Nephron progenitor cell (in vitro differentiated cells): ENCODE measurements at places on chromosomes 13 and 19.

DNA sequence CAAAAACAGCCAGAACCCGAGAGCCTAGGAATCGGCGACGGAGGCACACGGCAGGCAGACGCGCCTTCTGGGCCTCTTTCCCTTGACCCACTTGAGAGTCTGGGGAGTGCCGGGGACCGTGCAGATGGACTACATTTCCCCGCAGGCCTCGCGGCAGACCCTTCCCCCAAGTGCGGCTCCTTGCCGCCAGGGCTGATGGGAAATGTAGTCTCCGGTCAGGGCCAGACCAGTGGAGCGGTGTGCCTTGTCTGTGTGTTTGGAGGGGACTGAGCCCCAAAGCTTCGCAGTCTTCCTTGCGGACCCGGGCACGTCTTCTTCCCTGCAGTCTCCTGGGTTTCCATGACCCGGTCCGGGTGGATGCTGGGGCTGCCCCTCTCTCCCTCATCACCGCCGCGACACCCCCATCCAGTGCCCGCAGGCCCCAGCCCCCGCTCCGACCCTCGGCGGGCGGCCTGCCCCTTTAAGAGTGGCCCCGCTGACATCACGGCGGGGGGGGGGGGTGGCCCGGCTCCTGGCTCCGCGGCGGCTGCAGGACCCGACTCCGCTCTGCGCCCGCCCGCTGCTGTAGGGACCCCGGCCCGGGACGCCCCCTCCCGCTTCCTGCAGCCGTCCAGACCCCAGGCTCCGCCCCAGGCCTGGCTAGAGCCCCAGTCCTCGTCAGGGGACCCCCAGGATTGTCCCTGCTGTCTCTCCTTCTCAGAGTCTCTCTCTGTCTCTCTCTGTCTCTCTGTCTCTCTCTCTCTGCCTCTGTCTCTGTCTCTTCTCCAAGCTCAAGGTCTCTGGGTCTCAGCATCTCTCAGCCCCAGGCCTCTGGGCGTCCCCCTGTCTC, 758 bp upstream of the CACNG7 start:
- DNase-seq, result peak; percentile 70

GRCh38 chr13:108855737-108856387, 226.5 kb downstream of the MYO16 start:
- no peak for DNase-seq

- DNase-seq, result no peak
These were observed 10.9 kb downstream of the APOC1 start for GRCh38 chr19:44925114-44925891.

DNA sequence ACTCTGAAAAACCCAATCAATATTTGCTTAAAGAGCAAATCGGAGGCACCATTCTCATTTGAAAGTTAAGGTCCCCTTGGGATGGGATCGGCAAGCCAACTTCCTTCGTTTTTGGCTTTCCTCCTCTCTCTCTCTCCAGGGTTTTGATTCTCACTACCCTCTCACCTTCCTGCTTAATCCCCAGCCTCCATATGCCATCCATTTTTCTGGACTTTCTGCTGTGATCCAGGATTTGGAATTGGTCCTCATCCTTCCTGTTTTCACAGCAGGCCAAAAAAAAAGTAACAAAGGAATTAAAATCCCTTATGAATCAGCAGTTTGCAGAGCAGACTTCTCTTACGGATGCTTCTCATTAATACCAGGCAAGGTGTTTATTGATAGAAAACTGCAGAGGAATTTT, 283.1 kb upstream of the TMTC4 start:
- no peak for DNase-seq

- peak; percentile 17 for DNase-seq
These were observed 7.6 kb downstream of the EPS8L1 start for GRCh38 chr19:55083004-55083850.

DNA sequence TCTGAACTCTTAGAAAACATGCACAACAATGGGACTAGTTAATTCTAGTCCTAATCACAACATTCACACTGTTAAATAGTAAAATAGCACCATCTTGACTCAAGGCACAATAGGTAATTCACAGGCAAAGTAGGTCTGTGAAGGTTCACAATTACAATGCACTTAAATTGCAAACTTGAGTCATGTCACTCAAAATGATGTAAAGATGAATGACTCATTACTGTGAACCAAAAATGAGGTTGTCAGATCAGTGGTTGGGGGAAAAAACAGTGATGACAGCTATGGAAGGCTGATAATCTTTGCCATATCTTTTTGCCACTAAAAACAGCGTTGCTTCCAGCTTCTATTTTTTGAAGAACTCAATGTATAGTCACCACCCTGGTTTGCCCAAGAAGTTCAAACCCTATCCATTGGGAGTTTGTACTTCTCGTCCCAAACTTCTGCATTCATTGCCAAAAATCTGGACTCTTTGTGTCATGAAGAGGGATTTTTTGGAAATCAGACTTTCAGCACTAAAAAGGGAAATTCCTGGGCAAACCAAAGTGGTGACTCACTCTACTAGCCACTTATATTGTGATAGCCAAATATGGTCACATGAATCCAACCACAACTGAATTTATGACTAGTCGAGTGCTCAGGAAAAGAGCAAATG, 200.9 kb upstream of the TMTC4 start:
- no peak for DNase-seq

DNA sequence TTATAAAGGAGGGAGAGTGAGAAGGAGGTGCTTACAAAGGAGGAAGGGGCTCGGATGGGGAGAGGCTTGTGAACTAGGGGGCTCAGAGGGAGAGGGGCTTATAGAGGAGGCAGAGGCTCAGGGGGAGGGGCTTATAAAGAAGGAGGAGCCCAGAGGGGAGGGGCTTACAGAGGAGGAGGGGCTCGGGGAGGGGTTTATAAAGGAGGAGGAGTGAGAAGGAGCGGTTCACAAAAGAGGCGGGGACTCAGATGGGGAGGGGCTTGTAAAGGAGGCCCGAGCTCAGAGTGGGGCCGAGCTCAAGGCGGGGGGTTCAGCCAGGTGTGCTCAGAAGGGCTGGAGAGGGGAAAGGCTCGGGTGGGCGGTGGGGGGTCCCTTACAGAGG, 500 bp downstream of the SMIM24 start:
- peak; percentile 39 for DNase-seq

GRCh38 chr19:18227781-18228271, 1.6 kb upstream of the PDE4C start:
- no peak for DNase-seq

GRCh38 chr13:80473695-80474094, 132.8 kb upstream of the SPRY2 start:
- DNase-seq, result no peak

DNA sequence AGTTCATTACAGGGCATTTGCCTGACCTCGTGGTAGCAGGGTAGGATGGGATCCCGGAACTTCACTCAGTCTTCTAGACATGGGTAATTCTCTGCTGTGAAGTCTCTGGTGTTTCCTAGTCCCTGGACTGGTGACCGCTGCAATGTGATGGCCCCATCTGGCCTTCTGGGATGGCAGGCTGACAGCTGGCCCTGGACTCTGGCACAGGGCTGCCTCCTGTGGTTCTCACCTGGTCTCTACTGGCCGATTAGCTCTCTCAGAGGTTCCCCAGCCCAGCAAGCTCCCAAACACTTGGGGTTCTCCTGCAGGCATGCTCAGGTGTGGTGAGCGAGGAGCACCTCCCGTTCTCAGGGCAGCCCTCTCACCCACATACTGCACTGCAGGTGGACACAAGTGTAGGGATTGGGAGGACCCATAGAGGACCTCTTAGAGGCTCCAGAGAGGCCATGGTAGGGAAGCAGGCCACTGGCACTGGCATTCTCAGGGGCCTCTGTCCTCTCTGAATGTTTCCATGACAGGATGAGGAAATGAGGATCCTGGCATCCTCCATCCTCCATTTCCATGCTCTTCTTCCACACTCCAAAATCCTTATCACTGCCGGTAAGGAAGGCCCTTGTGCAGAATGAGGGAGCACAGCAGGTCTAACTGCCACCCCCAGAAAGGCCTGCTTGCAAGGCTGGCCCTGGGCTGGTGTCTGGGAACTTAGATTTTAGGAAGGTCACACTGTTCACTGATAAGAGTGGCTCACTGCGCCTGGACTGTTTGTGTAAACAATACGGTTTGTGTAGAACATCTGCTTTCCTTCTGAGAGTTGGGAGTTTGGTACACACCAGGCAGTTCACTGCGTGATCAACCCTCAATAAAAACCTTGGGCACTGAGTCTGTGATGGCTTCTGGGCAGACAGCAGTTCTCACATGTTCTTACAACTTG, 31.5 kb upstream of the FARP1 start:
- DNase-seq, result no peak

GRCh38 chr13:60571571-60571970, 174.6 kb downstream of the TDRD3 start:
- no peak for DNase-seq

- DNase-seq, result no peak
These were observed 134.5 kb upstream of the KL start for GRCh38 chr13:32881777-32882145.

GRCh38 chr19:31783592-31783991, 434.4 kb upstream of the TSHZ3 start:
- DNase-seq, result peak; percentile 24

GRCh38 chr19:39335168-39335548, 685 bp downstream of the GMFG start:
- DNase-seq, result no peak

DNA sequence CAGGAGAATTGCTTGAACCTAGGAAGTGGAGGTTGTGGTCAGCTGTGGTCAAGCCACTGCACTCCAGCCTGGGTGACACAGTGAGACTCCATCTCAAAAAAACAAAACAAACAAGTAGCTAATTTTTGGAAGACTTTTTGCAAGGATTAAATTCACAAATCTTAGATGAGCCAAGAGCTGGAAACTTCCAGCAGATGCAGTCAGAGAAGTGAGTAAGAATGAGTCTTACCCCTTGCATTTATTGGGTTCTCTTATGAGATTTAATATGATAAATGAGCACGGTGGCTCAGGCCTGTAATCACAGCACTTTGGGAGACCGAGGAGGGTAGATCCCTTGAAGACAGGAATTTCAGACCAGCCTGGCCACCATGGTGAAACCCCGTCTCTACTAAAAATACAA, 44.9 kb upstream of the NBEA start:
- DNase-seq, result no peak

- peak; percentile 8 for DNase-seq
These were observed 63.4 kb upstream of the TNFRSF19 start for GRCh38 chr13:23506807-23507291.

DNA sequence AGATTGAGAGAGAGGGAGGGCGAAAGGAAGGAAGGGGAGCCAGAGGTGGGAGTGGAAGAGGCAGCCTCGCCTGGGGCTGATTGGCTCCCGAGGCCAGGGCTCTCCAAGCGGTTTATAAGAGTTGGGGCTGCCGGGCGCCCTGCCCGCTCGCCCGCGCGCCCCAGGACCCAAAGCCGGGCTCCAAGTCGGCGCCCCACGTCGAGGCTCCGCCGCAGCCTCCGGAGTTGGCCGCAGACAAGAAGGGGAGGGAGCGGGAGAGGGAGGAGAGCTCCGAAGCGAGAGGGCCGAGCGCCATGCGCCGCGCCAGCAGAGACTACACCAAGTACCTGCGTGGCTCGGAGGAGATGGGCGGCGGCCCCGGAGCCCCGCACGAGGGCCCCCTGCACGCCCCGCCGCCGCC, at the start of gene TNFSF11:
TNFSF11 (plus strand) TSS at position 142 of the 400 bp plus-strand sequence; CDS start at position 294, 152 bp downstream.
- DNase-seq, result peak; percentile 25

- no peak for DNase-seq
These were observed 96.3 kb downstream of the VWA8 start for GRCh38 chr13:41864658-41865057.

DNA sequence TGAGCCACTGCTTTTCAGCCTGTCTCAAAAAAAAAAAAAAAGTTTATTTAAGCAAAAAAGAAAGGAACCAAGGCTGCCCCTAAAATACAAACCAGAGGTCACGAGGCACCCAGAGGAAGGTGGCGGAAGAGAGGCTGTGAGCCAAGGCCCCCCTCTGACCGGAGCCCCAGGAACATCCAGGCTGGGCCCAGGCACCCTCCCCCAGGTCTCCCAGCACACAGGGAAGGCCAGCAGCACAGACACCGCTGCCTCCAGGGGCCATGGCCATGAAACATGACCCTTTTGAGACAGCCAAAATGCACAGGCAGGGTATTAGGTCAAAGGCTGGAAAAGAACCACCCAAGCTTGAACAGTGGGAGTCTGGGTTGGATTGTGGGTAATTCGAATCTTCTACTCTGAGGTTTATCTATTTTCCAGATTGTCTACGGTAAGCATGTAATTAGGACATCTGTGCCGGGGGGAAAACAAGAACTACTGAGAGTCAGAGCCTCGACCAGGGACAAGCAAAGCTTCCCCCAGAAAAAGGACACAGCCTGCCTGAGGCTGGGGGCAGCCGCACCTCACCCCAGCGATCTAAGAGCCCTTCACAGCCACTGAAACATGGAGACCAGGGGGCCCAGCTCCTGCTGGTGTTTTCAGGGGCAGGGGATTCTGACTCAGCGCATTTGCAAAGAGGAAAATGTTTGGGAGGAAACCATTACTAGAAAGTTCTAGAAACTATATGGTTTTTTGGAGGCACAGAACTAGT, 8.4 kb downstream of the PEX11G start:
- DNase-seq, result peak; percentile 45

DNA sequence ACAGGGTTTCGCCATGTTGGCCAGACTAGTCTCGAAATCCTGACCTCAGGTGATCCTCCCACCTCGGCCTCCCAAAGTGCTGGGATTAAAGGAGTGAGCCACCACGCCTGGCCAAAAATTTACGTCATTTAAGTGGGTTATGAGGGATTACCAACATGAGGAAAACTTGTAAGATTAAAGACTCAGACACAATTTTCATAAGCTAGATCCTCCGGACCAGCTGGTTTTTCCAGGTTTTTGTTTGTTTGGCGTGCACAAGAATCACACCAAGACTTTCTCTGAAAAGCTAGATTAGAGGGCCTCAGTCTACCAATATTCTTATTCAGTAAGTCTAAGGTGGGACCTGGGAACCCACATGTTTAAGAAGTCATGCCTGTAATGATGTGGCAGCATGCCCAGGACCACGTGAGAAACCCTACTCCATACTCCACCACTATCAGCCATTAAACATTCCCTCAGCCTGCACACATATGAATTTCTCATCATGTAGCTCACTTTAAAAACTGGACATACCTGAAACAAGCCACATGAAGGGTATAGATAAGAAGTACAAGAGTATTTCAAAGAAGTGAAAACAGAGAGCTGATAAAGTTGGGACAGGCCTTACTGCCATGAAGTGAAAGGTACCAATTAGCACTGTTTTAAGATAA, 25.7 kb downstream of the DIAPH3 start:
- no peak for DNase-seq

DNA sequence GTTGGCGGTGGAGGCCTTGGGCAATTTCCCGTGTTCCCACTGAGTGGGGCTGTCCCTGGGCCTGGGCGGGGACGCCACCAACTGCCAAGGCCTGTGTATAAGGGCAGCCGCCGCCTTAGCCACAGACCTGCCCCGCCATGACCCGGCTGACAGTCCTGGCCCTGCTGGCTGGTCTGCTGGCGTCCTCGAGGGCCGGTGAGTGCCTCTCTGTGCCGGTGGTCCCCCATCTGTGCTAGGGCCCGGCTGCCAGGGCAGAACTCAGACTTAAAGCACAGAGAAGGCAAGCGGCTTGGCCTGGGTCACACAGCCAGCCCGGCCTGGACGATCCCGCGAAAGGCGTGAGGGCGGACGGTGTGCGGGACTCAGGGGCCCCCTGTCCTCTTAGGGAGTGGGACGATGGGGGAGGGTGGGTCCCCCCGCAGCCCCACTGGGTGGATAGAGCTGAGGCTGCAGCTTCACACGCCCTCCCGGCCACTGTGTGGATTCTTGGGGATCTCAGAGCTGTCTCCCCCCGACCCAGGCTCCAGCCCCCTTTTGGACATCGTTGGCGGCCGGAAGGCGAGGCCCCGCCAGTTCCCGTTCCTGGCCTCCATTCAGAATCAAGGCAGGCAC, at the start of gene AZU1:
AZU1 (plus strand) TSS at position 128 of the 612 bp plus-strand sequence; CDS start at position 138, 10 bp downstream.
- no peak for DNase-seq

GRCh38 chr13:104315606-104316005, 1249.4 kb upstream of the SLC10A2 start:
- DNase-seq, result no peak

- no peak for DNase-seq
These were observed 3.3 kb upstream of the USP12 start for GRCh38 chr13:27174766-27175455.
